ENCODE measurements at places on chromosomes 5 and 9. TPM values are rescaled to one million over a fixed set of nuclear protein-coding genes. Genes with fewer than 3 reads are reported as not detected.

GRCh38 chr5:65105301-65105700 is 336.6 kb downstream of the CWC27 start:
- no peaks in the 10 kb centered on the region for H3K36me3 ChIP-seq
- peaks cover 8% of the 10 kb centered on the region for H3K4me1 ChIP-seq
- no peak overlapping the region for H3K27ac ChIP-seq
- H3K27me3 ChIP-seq, result no peaks in the 10 kb centered on the region
- DNase-seq, result no peak

- H3K4me3 ChIP-seq, result no peak overlapping the region
- no peak overlapping the region for H3K27ac ChIP-seq
- DNase-seq, result no peak
- no peaks in the 10 kb centered on the region for H3K36me3 ChIP-seq
- H3K4me1 ChIP-seq, result no peaks in the 10 kb centered on the region
These were observed 64.5 kb upstream of the PIP5K1B start for GRCh38 chr9:68640421-68641089.

GRCh38 chr5:61053937-61054336 is 108.3 kb downstream of the SMIM15 start:
- no peaks in the 10 kb centered on the region for H3K27me3 ChIP-seq
- no peaks in the 10 kb centered on the region for H3K4me1 ChIP-seq
- no peak overlapping the region for H3K4me3 ChIP-seq
- no peak for DNase-seq

DNA sequence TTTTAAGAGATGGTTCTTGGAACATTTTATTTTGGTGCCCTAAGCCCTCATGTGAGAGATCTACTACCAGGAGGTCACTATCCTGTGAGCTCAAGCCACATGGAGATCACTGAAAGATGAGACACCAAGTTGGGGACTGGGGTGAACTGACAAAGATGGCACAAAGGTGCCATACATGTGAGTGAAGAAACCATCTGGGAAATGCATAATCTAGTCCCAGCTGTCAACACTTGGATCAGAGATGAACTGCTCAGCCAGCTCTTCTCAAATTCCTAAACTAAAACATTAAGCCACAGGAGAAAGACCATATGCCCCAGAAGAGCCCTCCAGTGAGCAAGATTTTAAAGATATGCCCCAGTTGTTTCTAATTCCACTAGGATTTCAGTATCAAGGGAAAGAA is 22.2 kb upstream of the MYOT start:
- H3K27me3 ChIP-seq, result no peaks in the 10 kb centered on the region
- H3K4me1 ChIP-seq, result no peaks in the 10 kb centered on the region
- H3K4me3 ChIP-seq, result no peak overlapping the region
- DNase-seq, result no peak

GRCh38 chr9:133004999-133005760 is 25.6 kb upstream of the GTF3C5 start:
- no peak overlapping the region for H3K4me3 ChIP-seq
- no peak overlapping the region for H3K27ac ChIP-seq
- peaks cover 28% of the 10 kb centered on the region for H3K27me3 ChIP-seq
- no peaks in the 10 kb centered on the region for H3K36me3 ChIP-seq
- peaks cover 5% of the 10 kb centered on the region for H3K4me1 ChIP-seq

GRCh38 chr9:114929201-114929600 is 1.2 kb downstream of the TNFSF8 start:
- H3K4me3 ChIP-seq, result peak overlapping the region; percentile 26
- H3K27ac ChIP-seq, result peak overlapping the region; percentile 67
- H3K27me3 ChIP-seq, result peaks cover 24% of the 10 kb centered on the region
- H3K36me3 ChIP-seq, result no peaks in the 10 kb centered on the region
- no peak for DNase-seq
- no peaks in the 10 kb centered on the region for H3K4me1 ChIP-seq

- H3K27me3 ChIP-seq, result no peaks in the 10 kb centered on the region
- H3K27ac ChIP-seq, result no peak overlapping the region
- no peak overlapping the region for H3K4me3 ChIP-seq
- no peak for DNase-seq
- no peaks in the 10 kb centered on the region for H3K4me1 ChIP-seq
These were observed 60.4 kb upstream of the TMED7 start for GRCh38 chr5:115686051-115686737.

- no peak overlapping the region for H3K4me3 ChIP-seq
- H3K27me3 ChIP-seq, result no peaks in the 10 kb centered on the region
- H3K27ac ChIP-seq, result no peak overlapping the region
- no peaks in the 10 kb centered on the region for H3K36me3 ChIP-seq
These were observed 25.7 kb downstream of the SYK start for GRCh38 chr9:90827181-90827871.

GRCh38 chr5:96569770-96570169 is 92.4 kb upstream of the CAST start:
- H3K36me3 ChIP-seq, result no peaks in the 10 kb centered on the region
- H3K27ac ChIP-seq, result no peak overlapping the region
- H3K4me1 ChIP-seq, result peaks cover 12% of the 10 kb centered on the region
- H3K4me3 ChIP-seq, result no peak overlapping the region

DNA sequence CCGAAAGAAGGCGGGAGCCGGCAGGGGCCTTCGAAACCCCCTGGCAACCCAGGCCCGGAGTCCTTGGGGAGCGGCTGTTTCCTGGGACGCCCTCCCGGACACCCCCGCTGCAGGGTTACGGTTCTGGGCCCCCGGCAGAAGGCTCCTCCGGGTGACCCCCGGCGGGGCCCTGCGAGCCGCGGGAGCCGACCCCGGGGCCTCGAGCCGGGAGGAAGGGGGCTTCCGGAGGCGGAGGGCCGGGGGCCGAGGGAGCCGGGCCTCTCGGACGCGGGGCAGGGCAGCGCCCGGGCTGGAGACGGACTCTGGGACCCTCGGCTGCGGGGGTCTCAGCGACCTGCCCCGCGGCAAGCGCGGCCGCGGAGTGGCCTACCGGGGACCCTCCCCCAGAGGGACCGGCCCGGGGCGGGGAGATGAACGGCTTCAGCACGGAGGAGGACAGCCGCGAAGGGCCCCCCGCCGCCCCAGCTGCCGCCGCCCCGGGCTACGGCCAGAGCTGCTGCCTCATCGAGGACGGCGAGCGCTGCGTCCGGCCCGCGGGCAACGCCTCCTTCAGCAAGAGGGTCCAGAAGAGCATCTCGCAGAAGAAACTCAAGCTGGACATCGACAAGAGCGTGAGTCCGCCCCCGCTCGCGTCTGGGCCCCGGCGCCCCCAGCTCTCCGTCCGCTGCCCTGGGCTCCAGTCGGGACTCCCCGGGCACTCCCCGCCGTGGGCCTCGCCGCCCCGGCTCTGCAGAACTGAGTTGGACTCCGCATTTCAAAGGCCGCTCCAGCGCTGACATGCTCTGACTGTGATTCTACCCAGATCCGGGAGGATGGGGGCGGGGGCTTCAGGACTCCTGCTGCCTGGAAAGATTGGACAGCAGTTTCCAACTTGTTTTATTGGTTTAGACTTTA is 645 bp downstream of the SAP30L start:
- peak overlapping the region; percentile 74 for H3K4me3 ChIP-seq
- H3K27me3 ChIP-seq, result no peaks in the 10 kb centered on the region
- H3K4me1 ChIP-seq, result peaks cover 46% of the 10 kb centered on the region
- peak; percentile 83 for DNase-seq
- peak overlapping the region; percentile 80 for H3K27ac ChIP-seq
- peaks cover 4% of the 10 kb centered on the region for H3K36me3 ChIP-seq

- no peak overlapping the region for H3K27ac ChIP-seq
- H3K4me3 ChIP-seq, result no peak overlapping the region
- no peak for DNase-seq
- H3K4me1 ChIP-seq, result no peaks in the 10 kb centered on the region
- H3K36me3 ChIP-seq, result no peaks in the 10 kb centered on the region
- peaks cover 6% of the 10 kb centered on the region for H3K27me3 ChIP-seq
These were observed 4.1 kb downstream of the KIF4B start for GRCh38 chr5:155017610-155018009.

The SLCO6A1 gene
- not detected for total RNA-seq

The ADAMTS12 gene
- total RNA-seq, result 0.81 TPM

The GPRIN1 gene
- 0.24 TPM for total RNA-seq

The DOCK2 gene
- total RNA-seq, result 2.5 TPM

The JAKMIP2 gene
- total RNA-seq, result not detected

The EDIL3 gene
- total RNA-seq, result 15.7 TPM

Measured in suprapubic skin (tissue), 4 donors.